ENCODE measurements at places on chromosomes 12 and 14.

GRCh38 chr14:99840774-99841305 lies 47.6 kb downstream of the EML1 start:
- no peak for DNase-seq

GRCh38 chr12:54175200-54175963 lies 13.4 kb downstream of the SMUG1 start:
- DNase-seq, result no peak

DNA sequence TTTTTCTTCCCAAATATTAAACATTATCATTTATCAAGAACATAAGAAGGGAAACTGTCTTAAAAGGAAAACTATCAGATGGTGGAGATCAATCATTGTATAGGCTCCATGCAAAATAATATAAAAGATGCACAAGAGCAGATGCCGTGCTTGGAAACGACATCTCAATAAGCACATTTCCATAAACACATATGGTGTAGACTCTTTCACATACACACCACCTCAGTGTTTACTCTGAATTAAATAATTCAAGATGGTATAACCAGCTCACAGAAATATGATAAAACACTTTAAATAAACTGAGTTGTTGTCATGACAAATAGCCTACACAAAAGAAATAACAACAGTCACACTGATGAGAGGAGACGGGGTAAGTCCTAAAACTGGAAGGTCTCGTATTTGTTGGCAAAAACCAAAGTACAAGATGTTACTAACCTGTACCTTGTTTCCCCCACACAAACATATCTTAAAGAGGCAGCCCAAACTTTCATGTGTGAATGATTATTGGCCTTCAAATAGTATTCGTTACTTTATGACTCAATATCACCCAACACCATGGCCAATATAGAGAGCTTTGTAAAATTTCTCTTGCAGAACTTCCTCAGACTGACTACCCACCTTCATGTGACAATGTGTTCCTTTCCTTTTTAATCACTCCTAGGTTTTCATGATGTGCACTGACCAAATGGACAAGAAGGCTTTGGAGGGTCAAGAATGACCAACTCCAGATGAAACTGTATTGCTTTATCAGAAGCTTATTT lies 48.6 kb upstream of the TMPO start:
- no peak for DNase-seq

GRCh38 chr12:63882844-63883243 lies 38.3 kb downstream of the SRGAP1 start:
- DNase-seq, result no peak

DNA sequence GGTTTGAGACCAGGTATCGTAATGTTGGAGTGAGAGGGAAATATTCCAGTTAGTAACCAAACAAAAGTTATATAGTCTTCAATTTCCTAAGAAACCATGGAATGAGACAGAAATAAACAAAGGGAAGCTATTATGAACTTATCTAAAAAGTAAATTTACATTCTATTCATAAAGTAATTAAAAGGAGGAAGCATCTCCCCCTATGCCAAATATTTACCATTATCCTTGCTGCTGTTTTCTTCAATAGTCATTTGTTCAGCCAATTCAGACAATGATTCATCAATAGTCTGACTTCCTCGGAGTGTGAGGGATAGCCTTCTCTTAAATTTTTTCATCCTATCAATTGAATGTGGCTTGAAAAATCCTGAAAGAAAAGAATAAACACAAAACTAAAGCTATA lies 65.7 kb downstream of the CDK17 start:
- DNase-seq, result no peak

DNA sequence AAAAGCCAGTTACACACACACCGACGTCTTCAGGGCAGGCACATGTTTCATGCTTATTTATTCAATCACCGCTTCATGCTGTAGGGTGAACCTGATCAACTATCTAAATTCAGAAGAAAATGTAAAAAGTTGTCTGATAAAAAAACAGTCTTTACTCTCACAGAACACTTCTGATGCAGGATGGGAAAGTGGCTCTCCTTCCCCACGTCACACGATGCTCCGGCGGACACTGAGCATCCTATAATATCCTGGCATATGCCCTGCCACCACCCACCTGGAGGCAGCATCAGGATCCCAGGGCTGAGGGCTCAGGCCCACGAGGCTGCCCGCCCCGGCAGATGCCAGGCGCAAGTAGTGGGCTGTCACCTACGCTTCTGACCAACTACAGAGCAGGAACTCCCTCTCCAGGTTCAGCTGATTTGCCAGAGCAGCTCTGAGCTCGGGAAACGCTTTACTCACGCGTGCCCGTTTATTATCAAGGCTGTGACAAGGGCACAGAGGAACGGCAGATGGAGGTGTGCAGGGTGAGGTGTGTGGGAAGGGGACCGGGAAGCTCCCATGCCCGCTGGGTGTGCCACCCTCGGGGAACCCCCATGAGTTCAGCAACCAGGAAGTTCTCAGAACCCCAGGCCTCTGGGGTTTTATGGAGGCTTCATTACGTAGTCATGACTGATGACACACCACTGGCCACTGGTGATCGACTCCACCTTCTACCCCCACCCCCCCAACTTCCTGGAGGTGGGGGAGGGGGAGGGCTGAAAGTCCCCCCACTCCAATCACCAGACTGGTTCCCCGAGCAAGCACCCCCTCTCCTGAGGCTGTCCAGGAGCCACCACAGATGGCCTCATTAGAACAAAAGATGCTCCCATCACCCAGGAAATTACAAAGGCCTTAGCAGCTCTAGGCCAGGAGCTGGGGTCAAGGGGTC lies 32.1 kb downstream of the SLC15A4 start:
- DNase-seq, result peak; percentile 60

GRCh38 chr12:54442961-54443360 lies 23.9 kb upstream of the ITGA5 start:
- no peak for DNase-seq

GRCh38 chr14:105496831-105497591 lies 6.0 kb downstream of the TEDC1 start:
- no peak for DNase-seq

DNA sequence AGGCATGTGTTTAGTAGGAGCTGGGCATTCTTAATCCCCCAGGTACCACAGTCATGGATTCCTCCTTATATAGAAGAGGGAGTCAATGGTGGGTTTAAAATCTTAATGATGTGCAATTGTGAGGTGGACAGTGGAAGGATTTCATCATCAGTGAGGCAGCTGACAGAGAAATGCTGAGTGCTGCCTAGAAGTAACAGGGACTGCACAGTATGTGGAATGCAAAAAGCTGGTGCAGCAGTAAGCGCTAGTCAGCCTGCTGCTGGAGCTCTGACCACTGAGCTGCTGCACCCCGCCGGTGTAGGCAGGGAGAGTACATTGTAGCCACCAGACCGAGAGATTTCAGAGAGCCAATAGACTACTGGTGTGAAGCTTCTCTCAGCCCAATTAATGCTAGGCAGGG lies 80.5 kb upstream of the DACT1 start:
- no peak for DNase-seq

DNA sequence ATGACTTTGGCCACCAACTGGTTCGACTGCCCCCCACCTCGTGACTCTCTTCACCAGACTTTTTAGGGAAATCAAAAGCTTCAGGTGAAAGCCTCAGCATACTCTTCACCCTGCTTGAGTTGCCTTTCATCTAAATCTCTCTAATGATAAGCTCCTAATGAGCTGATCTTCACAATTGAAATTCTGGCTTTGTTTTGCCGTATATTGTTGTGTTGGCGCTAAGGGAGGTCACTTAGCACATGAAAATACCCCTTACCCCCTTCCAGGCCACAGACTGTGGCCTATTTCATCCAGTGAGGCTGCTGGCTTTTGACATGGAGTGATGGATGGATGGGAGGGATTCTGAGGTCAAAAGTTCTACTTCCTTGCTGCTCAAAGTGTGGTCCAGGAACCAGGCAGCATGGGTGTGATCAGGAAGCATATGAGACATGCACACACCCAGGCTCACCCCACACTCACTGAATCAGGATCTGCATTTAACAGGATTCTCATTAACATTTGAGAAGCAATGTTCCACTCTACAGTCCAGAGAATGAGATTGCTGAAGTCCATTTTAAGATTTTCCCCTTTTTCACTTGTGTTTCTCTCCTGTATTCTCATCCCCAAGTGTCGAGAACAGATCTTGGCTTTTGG lies 131.4 kb downstream of the DACT1 start:
- DNase-seq, result no peak

GRCh38 chr14:94360945-94361565 lies 27.3 kb downstream of the SERPINA1 start:
- DNase-seq, result no peak

DNA sequence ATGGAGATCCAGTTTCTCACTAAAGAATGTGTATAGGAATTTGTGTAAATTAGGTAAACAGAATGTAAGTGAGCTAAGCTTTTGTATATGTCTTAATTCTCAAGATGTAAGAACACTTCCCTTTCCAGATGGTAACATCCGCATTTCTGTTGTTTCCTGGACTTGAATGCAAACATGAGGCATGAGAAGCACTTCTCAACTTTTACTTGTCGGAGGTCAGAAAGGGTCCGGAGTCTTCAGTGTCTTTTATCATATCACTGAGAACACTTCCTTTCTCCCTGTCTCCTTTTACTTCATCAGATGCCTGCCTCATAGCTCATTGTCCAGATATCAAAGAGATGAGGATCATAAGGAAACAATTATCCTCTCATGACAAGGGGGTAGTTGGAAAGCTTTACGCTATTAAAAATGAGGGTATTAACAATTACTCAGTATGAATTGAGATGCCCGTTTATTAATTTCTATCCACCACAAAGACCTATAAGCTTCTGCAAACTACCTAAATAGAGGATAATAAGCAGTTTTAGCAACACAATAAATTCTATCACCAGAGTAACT lies 214.1 kb upstream of the FLRT2 start:
- no peak for DNase-seq

DNA sequence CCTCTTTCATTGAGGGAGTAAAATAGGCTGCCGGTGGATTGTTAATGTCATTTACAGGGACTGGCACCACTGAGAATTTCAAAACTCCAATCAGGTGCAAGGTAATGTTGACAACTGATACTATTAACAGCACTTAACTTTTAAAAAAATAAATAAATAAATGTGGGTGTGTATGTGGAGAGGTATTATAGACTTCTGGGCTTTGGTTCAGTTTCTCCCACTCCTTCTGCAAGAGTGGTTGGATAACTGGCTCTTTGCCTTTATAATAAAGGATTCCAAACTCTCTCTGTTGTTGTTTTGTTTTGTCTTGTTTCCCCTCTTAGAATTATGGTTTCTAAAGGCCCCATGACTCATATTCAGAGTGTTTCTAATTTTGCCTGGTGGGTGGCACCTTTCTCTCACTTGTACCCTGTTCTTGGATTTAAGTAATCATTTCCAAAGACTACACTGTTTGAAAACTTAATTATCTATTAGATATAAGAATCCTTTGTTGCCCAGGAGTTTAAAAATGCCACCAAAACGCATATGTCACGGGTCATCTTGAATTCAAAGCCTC lies 151.6 kb upstream of the ARID2 start:
- DNase-seq, result no peak

DNA sequence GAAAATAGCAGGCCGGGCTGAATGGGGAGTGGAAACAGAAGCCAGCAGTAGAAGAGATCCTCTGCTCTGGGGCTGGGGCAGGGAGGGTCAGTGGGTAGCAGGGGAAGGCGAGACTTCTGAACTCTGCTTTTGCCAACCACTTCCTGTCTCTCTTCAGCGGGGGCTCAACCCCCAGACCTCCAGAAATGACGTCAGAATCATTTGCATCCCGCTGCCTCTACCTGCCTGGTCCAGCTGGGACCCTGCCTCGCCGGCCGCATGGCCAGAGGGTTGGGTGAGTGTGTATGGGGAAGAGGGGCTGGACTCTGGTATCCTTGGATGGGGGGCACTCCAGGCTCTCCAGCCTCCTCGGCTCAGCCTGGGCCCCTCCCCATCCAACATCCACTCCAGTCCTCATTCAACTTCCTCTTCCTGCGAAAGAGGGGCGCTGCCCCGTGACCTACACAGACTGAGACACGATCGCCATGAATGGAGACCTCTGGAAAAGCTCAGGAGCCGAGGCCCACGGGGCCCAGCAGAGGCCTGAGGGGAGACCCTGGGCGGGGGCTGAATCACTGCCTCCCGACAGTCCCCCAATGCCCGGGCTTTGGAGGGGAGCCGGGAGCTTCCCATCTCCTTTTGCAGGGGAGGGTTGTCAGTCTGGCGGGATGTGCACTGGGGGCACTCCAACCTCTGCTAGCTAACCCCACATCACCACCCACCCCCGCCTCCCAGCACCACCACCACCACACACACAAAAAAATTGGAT lies 458 bp upstream of the HOXC4 start:
- DNase-seq, result peak; percentile 62

DNA sequence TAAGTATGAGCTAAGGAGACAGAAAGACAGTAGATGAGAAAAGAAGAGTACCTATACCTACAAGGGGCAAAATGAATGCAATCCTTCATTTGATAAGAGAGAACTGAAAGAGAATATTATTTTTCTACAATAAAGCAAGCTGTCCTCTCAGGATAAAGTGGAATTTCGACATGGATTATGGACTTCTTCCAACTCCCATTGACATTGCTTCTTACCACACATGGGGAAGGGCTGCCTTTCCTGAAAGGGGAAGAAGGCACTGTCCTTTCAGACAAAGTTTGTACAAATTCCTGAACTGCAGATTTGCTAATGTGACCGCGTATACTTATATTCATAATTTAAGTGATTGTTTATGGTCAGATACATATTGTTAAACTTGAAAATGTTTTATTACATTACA lies 4.3 kb upstream of the HEBP1 start:
- no peak for DNase-seq

- DNase-seq, result no peak
Measured at GRCh38 chr12:18429366-18429765, 168.0 kb downstream of the PIK3C2G start.

DNA sequence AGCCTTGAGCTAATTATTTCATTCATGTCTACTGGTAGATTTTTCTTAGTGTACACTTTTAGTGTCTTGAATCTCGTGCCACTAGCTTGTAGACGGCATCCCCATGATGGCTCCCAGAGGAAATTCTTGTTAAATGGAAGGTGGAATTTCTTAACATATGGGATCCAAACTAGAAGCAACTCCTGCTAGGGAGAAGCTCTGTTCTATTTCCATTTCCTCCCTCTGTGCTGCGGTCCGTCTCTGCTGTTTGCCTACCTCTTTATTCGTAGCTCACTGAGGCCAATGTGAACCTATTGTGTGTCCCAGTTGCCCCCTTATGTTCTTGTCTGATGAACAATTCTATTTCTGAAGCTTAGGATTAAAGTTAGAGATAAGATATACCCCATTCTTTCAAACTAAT lies 588 bp downstream of the PIK3C2G start:
- DNase-seq, result no peak

GRCh38 chr12:54427106-54427505 lies 8.0 kb upstream of the ITGA5 start:
- no peak for DNase-seq

GRCh38 chr14:75827331-75827730 lies 154.5 kb downstream of the TGFB3 start:
- DNase-seq, result no peak

GRCh38 chr12:72471806-72472205 lies 199.6 kb downstream of the TRHDE start:
- DNase-seq, result no peak

- DNase-seq, result no peak
Measured at GRCh38 chr14:67522270-67522669, 10.8 kb upstream of the PLEKHH1 start.

- no peak for DNase-seq
Measured at GRCh38 chr12:115835445-115835844, 442.0 kb downstream of the MED13L start.

All from immature natural killer cell (primary cell).